Thymus (tissue), 14 donors: ENCODE measurements at places on chromosomes 13 and 19.

GRCh38 chr19:54430306-54431254, 15.3 kb downstream of the TTYH1 start:
- DNase-seq = no peak

- no peak for DNase-seq
Measured at GRCh38 chr13:32878163-32878562, 138.1 kb upstream of the KL start.

- no peak for DNase-seq
Measured at GRCh38 chr13:34577051-34577450, 365.0 kb upstream of the NBEA start.

DNA sequence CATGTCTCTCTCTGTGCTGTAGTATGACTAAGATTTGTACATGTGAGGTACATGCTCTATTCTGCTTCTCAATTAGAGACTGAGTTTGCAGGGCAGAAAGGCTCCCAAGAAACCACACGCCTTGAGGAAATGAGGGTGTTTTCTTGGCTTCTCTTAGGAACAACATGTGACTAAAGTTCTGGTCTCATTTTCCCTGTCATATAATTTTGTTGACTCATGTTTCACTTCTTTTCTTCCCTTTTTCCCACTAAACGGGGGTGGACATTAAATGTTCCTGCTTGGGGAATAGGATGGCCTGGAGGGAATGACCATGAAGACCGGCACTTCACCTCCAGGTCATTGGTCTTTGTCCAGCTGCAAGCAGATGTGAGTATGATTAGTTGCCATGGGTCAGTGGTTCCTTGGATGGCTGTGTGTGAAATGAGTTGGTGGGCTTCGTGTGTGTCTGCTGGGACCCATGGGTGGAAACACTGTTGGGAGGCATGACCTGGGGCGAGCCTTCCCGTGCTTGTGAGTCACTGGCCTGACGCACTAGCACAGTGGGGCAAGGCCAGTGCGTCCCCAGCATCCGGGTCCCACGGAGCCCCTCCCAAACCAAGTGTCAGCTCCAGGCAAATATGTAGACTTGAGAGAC, 56.6 kb downstream of the COL4A1 start:
- no peak for DNase-seq

- DNase-seq = no peak
Measured at GRCh38 chr19:892243-892893, 619 bp downstream of the MED16 start.

DNA sequence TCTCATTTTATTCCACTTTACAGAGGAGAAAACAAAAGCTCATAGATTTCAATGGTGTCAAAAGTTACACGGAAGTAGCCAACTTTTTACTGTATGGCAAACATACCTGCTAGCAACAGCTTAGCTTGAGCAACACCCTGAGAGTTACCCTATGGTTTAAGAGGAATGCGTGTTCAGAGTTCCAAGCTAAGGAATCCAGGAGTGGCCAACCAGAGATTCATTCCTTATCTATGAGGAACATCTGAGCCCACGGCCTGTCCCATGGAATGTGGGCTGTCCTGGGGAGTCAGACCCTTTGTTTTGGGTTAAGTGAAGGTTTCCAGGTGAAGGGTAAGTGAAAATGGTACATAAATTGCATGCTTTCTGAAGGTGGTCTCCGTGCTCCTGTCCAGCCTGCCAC, 67.5 kb downstream of the STARD13 start:
- no peak for DNase-seq

- no peak for DNase-seq
Measured at GRCh38 chr13:51906581-51906980, 44.8 kb downstream of the CCDC70 start.
